IPS DF 6.9 (cell line): ENCODE measurements at places on chromosomes 12 and 14.

DNA sequence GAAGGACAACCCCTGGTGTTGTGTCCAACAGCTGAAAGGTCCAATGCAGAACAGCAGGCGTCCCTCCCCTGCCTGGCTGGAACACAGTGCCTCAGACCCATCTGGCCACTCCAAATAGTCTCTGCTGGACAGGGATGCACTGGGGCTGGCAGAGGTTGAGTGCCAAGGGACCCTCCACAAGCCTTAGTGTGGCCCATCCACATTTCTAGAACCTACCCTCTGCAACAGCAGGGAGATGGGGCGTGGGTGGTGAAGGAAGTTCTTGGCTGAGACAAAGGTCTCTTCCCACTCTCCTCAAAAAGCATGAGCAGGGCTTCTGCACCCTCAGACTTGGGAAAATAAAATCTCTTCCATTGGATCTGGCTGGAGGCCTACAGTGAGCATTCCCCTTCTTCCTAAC is 36.5 kb downstream of the LTBP2 start:
- H3K4me3 ChIP-seq: no peak overlapping the region
- no peak overlapping the region for H3K27ac ChIP-seq
- H3K27me3 ChIP-seq: no peaks in the 10 kb centered on the region
- H3K4me1 ChIP-seq: 0 out of 2 replicates have a peak, but pooled peaks cover 1% of the 10 kb centered on the region
- DNase-seq: no peak
- no peaks in the 10 kb centered on the region for H3K36me3 ChIP-seq

DNA sequence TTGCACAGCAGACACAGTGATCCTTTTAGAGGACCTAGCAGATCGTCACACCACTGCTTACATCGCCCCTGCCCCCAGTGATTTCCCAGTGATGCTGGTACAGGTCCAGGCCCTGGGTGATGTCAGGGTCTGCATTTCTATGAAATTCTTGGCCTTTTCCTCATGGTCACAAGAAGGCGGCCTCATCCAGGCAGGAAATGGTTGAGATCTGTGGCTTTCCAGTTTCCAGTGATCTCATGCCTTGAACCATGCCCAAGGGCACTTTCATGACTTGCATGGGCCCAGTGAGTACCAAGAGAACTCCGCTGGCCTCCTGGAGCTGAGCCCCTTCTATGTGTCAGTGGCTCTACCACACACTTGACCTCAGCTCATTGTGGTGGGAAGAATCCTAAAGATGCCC is 41.9 kb upstream of the BDKRB2 start:
- H3K27ac ChIP-seq: no peak overlapping the region
- no peak overlapping the region for H3K4me3 ChIP-seq
- H3K27me3 ChIP-seq: no peaks in the 10 kb centered on the region
- no peaks in the 10 kb centered on the region for H3K36me3 ChIP-seq
- DNase-seq: no peak
- H3K4me1 ChIP-seq: no peaks in the 10 kb centered on the region

DNA sequence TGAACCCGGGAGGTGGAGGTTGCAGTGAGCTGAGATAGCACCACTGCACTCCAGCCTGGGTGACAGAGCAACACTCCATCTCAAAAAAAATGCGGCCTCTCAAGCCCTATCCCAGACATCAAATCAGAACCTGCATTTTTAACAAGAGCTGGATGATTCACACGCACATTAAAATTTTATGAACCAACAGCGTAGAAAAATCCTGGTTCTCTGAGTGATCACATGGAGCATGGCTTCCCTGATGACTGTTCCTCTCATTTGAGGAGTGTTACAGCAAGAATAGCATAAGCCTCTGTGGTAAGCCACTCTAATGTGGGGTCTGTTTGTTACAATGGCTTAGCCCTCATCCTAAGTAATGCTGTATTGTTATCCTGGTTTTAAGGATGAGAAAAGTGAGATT is 163.6 kb downstream of the BRMS1L start:
- no peaks in the 10 kb centered on the region for H3K36me3 ChIP-seq
- no peak overlapping the region for H3K4me3 ChIP-seq
- no peak for DNase-seq

GRCh38 chr12:94721173-94721572 is 70.8 kb upstream of the TMCC3 start:
- no peak for DNase-seq
- no peaks in the 10 kb centered on the region for H3K4me1 ChIP-seq
- H3K4me3 ChIP-seq: no peak overlapping the region

GRCh38 chr14:69879175-69880043 is at the start of gene SMOC1:
Gene SMOC1 (plus strand): TSS chr14:69879416. CDS start chr14:69879679, 263 bp downstream.
- peak; percentile 48 for DNase-seq
- H3K4me3 ChIP-seq: peak within 1 kb of the TSS; percentile 32; the same call in 1 of the 2 replicates
- peaks cover 6% of the 10 kb centered on the region; the same call in 1 of the 2 replicates for H3K27me3 ChIP-seq
- no peaks in the 10 kb centered on the region for H3K4me1 ChIP-seq
- no peak within 1 kb of the TSS for H3K27ac ChIP-seq

DNA sequence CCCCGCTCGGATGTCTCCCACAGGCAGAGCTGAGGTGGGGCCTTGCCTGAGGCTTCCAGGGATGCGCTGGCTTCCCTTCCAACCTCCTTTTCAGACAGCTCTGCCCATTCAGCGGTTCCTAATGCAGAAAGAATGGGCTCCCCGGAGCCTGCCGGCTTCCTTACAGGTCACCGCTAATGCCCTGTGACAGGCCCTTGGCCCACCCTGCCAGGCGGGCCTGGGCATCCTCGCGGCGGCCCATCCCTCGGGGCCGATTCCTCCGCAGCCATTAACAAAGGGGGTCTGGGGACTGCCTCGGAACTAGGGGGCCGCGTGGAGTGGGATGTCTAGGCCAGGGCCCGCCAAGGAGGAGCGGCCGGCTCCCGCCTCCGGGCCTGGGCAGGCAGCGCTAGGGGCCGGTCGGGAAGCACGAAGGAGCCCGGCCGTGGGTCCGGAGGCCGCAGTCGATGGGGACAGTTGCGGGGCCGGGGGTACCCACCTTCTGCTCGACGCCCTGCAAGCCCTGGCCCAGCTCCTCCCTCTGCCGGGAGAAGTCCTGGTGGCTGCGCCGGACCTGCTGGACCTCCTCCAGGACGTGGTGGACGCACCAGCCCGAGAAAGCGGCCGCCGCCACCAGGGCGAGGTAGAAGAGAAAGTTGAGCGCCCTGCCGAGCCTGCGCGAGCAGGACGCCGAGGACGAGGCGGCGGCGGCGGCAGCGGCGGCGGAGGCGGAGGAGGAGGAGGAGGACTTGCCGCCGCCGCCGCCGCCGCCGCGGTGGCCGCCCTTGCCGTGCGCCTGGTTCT is 738 bp downstream of the CKAP4 start:
- no peak for DNase-seq
- H3K27me3 ChIP-seq: no peaks in the 10 kb centered on the region
- H3K27ac ChIP-seq: no peak overlapping the region
- H3K4me3 ChIP-seq: peak overlapping the region; percentile 59
- H3K36me3 ChIP-seq: peaks cover 3% of the 10 kb centered on the region; the same call in 1 of the 2 replicates

- H3K27ac ChIP-seq: no peak overlapping the region
- H3K36me3 ChIP-seq: no peaks in the 10 kb centered on the region
- no peak for DNase-seq
- no peaks in the 10 kb centered on the region for H3K4me1 ChIP-seq
- H3K4me3 ChIP-seq: no peak overlapping the region
These were observed 95.5 kb upstream of the FAR2 start for GRCh38 chr12:29053567-29053966.

GRCh38 chr12:15688202-15688736 is 100.9 kb downstream of the EPS8 start:
- H3K36me3 ChIP-seq: no peaks in the 10 kb centered on the region
- H3K4me3 ChIP-seq: no peak overlapping the region
- no peaks in the 10 kb centered on the region for H3K27me3 ChIP-seq

DNA sequence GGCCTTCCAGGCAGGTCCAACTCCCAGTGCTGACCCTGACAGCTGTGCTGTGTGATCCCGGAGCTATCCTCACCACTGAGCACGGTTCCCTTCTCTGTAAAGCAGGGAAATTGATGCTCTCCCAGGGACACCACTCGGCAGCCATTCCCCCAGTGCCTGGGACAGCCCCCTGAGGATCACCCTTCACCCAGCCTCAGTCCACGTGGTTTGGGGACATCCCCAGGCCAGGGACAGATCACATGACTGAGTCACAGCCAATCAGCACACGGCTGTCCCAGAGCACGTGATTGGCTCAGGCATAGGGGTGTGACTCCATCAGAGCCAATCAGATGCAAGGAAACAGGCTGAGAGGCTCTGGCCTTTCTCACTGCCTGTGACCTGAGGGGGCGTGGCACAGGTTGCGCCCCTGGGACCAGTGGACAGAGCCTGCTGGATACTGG is 68.8 kb upstream of the SFSWAP start:
- H3K27me3 ChIP-seq: no peaks in the 10 kb centered on the region
- DNase-seq: no peak
- H3K4me3 ChIP-seq: no peak overlapping the region
- no peak overlapping the region for H3K27ac ChIP-seq

DNA sequence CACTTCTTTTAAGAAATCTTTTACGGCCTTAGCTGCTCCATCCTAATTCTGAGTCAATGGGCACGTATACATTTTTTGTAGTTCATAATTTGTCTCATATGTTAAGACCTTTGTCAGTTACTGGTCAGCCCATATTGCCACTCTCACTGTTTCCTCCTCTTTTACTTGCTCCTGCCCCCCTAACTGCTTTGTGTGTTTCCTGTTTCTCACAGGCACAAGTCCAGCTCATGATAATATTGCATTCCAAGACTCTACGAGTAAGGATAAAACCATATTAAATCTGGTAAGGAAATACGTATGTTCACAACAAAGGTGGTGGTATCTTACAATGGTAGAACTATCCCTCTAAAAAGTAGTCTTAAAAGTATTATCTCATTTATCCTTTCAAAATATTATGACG is 111.7 kb downstream of the DNAI7 start:
- H3K36me3 ChIP-seq: no peaks in the 10 kb centered on the region
- no peak for DNase-seq

DNA sequence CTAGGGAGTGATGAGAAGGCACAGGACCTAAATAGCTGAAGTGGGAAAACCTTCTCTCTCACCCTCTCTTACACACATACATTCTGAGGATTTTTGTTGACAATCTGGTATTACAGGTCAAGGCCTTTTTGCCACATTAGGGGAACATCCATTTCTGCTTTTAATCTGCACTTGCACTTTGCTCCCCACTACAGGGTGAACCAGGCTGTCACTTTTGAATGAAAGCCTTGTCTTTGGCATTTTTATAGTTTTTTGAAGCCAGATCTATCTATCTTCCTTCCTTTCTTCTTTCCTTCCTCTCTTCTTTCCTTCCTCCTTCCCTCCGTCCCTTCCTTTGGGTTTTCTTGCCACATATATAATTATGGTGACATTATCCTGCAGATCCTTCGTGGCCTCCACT is 165.9 kb upstream of the OTX2 start:
- H3K27ac ChIP-seq: no peak overlapping the region
- DNase-seq: no peak
- no peaks in the 10 kb centered on the region for H3K36me3 ChIP-seq
- no peaks in the 10 kb centered on the region for H3K27me3 ChIP-seq
